ENCODE measurements at places on chromosomes 3 and 15.

DNA sequence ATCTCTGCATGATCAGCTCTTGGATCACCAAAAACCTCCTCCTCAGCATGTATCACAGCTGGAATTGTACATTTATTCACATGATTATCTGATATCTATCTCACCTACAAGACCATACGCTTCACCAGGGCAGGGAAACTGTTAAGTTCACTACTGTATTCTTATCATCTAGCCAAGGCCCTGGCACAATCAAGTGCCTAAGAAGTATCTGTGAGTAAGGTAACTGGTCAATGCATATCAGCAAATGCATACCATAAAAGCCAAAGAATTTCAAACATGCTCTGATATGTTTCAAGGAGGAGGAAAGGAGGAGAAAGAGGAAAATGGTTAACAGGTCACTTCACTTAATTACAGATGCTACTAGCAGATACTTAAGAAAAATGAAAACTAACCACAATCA lies 158.4 kb downstream of the LIPC start:
- no peak for DNase-seq

GRCh38 chr3:189776149-189776824 lies 145.1 kb downstream of the TP63 start:
- DNase-seq: no peak

DNA sequence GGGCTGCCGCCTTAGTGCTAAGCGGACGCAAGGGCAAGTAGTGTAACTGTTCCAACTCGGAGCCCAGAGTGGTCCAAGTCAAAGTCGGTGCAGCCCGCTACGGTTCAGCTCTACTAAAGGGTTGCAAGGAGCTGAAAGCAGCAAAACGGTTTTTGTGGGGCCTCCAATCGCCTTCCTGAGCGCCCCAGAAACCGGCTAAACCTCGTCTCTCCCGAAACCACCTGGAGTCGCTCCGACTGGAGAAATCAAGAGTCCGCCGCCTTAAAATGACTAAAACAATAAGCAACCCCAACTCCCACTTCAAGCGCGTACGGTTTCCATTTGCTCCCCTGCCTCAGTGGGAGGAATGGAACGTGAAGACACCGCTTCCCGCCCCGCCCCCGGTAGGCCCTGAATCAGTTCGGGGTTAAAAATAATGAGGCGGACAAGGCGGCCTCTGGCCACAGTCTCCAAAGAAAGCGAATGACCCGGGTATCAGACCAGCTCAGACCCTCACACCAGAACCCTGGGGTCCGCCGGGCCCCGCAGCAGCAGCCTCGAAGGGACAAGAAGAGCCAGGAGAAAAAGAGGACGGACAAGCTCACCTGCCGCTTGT lies 401 bp downstream of the SEC11A start:
- no peak for DNase-seq

GRCh38 chr15:92663250-92663951 lies 7.8 kb upstream of the FAM174B start:
- no peak for DNase-seq

DNA sequence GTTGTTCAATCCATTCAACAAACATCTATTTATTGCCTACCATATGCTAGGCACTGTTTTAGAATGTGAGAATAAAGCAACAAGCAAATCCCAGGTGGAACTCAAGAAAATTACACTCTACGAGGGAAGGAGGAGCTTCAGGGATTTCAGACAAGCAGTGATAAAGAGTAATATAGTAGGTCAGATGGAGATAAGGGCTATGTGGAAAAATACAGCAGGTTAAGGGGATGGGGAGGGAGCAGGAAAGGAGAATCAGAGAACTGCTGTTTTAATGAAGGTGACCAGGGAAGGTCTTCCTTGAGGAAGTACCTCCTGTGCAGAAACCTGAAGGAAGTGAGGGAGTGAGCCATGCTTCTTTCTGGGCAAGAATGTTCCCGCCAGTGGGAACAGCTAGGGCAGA lies 47.2 kb upstream of the NEO1 start:
- no peak for DNase-seq

- no peak for DNase-seq
Observed at GRCh38 chr15:38202361-38202760, 50.3 kb upstream of the SPRED1 start.

- DNase-seq: no peak
Observed at GRCh38 chr3:126025862-126026261, 56.9 kb downstream of the ROPN1B start.

- DNase-seq: no peak
Observed at GRCh38 chr3:184430940-184431339, 51.1 kb downstream of the CHRD start.

DNA sequence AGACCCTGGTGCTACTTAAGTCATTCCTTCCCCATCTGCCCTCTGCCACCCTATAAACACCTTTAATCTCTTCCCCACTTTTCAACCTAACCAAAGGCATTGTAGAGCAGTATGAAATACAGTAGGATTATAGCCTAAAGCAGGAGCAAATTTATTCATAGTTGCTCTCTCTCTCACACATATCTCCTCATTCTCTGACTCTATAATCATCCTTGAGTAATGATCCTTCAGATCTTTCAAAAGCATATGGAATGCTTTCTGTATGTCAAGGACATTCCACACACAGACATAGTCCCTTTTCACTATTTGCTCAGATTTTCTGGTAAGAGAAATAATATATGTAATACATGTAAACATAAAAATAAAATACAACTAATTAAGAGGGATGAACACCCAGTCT lies 54.1 kb downstream of the TRPC1 start:
- no peak for DNase-seq

- DNase-seq: no peak
Observed at GRCh38 chr15:69731081-69731330, 278.4 kb downstream of the RPLP1 start.

- DNase-seq: no peak
Observed at GRCh38 chr3:153463895-153464294, 301.9 kb downstream of the RAP2B start.

DNA sequence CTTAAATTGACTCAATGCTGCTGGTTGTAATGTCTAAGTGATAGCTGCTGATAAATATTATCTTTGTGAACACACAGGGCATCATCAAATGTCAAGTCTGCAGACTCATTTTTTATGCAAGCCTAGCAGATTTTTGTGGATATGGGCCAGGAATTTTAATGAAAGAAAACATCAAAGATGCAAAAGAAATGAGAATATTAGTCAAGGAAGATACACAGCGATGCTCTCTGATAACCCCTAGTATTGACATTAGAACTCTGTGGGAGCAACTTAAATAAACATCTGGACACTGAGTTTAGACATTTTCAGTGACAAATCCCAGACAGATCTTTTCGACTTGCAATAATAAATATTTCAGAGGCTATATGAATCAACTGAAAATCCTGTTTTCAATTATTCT lies 28.3 kb downstream of the POLR2M start:
- no peak for DNase-seq

DNA sequence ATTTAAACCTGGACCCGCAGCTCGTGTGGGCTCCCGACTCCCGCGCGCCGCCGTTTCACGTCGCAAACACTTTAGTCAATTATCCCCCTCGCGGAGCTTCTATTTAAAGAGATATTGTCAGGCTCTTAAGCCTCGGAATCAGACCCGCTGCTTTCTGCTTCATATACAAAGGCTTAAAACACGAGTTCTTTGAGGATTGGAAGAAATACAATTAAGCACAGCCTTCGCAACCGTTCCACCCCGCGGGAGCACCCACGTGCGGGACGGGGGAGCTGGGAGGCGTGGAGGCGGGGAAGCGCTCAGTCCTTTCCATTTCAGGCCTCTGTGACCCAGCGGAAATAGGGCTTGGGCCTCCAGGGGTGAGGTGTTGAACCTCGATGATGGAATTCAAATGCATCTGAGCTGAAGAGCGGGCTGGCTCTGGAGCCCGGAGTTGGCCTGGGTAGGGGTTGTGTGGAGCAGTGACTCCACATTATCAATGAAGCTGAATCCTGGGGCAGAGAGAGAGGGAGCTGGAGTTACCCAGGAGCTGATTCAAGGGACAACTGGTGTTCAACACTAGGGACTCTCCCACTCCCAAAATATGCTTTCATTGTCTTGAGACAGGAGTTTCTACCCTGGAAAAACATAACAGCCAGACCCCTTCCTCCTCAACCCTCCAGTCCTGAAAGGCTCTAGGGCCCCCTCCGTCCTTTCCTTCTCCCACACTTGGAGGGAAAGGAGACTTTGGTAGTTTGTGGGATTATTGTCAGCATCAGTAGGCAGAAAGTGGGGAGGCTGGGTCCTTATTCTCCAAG lies 2.4 kb downstream of the ANKRD63 start:
- no peak for DNase-seq

GRCh38 chr15:66767240-66767659 lies 65.2 kb downstream of the SMAD6 start:
- DNase-seq: no peak

GRCh38 chr15:31004220-31004733 lies 12.8 kb upstream of the MTMR10 start:
- DNase-seq: no peak

- DNase-seq: no peak
Observed at GRCh38 chr3:31833391-31834190, 147.5 kb downstream of the OSBPL10 start.

GRCh38 chr3:33624756-33625155 lies 93.3 kb downstream of the CLASP2 start:
- no peak for DNase-seq

DNA sequence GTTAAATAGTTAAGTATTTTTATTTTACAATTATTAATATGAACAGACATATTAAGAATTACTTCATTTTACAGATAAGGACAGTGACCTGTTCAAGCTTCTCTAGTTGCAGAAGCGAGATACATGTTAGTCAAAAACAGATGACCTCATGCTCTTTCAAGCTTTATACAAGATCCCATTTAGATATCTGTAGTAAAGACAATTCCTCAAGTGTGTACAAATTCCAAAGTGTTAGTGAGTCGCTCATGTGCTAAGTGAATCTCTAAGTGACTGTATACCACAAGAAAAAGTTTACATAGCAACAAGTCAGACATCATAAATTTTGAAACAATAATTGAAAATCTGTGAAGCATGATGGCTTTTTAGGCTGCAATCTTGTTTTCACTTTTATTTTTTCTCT lies 293.8 kb downstream of the ROBO1 start:
- DNase-seq: no peak

- DNase-seq: no peak
Observed at GRCh38 chr15:98876451-98877369, 130.9 kb downstream of the PGPEP1L start.

GRCh38 chr3:169227911-169228310 lies 435.6 kb downstream of the MECOM start:
- DNase-seq: no peak

DNA sequence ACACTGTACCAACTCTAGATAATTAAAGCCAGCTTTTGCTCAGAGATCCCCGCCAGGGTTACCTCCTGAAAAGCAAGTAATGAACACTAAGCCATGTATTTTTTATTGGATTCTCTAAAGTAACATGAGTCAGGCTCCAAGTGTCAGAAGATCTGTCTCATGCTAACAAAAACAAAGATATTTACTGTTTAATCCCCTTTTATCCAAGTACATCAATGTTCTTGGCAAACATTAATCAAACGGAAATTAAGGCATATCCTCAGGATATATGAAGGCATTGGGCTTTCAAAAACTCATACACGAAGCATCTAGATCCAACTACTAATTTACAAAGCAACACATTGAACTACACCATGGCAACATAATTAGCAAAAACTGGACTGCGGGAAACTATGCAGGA lies 37.2 kb downstream of the MYO5A start:
- DNase-seq: no peak

DNA sequence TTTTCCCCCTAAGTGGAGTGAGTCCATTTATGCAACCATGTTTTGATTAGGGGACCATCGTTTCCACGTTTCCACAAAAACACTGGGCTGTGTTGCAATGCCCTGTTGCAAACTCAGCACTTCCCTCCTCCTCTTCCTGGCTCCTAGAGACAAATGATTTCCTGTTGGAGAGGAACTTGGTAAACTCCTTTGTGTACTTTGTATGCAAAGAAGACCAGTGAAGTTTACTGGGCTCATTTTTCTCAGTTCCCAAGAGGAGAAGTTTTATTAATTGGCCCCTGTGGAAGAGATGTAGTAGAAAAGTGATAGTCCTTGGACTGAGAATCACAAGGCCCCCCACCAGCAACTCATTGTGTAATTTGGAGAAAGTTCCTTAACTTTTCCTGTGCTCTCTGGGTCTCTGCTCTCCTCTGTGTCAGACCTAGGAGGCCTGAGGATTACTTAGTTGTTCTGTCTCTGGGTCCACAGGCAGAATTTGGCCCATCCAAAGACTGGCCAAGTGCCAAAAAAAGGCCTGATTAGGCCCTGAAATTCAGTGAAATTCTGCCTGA lies 95.0 kb downstream of the ATG7 start:
- DNase-seq: no peak

- DNase-seq: no peak
Observed at GRCh38 chr15:68192117-68192516, 13.0 kb downstream of the CALML4 start.

GRCh38 chr3:162130582-162130981 lies 634.0 kb downstream of the OTOL1 start:
- DNase-seq: no peak

DNA sequence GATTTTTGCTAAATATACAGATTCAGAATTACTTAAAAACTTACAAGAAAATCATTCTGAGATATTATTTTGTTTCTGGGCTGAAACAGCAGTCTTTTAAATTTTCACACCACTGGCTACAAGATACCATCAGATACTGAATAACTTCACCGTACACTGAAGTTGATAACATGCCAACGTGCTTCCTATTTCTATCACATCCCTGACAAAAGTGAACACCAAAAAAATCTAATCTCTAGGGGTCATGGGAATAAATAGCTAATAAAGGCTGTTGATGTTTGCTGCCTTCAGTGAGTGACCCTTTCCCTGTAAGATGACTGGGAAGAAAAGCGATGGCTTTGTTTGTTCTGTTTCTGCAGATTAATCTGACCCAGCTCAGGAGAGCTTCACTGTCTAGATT lies 120.5 kb downstream of the DUT start:
- DNase-seq: no peak

DNA sequence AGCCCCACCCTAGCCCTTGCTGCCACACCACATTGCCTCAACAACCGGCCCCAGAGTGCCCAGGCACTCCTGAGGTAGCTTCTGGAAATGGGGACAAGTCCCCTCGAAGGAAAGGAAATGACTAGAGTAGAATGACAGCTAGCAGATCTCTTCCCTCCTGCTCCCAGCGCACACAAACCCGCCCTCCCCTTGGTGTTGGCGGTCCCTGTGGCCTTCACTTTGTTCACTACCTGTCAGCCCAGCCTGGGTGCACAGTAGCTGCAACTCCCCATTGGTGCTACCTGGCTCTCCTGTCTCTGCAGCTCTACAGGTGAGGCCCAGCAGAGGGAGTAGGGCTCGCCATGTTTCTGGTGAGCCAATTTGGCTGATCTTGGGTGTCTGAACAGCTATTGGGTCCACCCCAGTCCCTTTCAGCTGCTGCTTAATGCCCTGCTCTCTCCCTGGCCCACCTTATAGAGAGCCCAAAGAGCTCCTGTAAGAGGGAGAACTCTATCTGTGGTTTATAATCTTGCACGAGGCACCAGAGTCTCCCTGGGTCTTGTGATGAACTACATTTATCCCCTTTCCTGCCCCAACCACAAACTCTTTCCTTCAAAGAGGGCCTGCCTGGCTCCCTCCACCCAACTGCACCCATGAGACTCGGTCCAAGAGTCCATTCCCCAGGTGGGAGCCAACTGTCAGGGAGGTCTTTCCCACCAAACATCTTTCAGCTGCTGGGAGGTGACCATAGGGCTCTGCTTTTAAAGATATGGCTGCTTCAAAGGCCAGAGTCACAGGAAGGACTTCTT lies 39.1 kb downstream of the MESD start:
- DNase-seq: no peak

- DNase-seq: no peak
Observed at GRCh38 chr15:96359616-96360521, 29.4 kb downstream of the NR2F2 start.
